ENCODE measurements at places on chromosomes 13 and 19.
A peak's percentile ranks its signal among the peaks of the same experiment; 100 is the strongest.

DNA sequence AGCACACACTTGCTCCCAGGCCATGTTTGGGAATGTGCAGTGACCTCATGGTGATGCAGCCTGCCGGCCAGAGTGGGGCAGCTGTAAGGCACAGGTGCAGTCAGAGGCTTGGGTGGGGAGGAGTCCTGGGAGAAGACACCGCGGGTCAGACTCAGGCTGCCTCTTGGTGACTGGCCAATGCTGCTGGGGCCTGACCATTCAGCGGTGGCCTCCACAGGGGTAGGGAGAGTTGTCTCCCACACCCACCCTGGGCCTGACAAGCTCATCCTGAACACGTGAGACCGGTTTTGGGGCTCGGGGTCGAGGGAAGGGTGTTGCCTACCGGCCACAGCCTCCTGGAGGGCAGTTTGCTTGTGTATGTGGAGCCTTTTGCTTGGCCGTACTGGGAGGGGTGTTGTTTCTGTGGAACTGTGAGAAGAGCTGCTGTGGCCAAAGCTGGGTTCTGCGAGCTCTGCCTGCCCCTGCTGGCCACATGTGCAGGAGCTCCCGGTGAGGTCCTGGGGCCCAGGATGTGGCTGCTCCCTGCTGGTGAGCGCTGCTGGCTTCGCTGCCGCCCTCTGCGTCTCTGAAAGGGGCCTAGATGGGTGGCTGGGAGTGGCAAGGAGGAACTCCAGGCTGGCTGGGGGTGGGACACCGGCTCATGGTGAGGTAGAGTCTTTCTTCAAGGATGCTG is 22.1 kb downstream of the UPF1 start:
- DNase-seq = no peak

DNA sequence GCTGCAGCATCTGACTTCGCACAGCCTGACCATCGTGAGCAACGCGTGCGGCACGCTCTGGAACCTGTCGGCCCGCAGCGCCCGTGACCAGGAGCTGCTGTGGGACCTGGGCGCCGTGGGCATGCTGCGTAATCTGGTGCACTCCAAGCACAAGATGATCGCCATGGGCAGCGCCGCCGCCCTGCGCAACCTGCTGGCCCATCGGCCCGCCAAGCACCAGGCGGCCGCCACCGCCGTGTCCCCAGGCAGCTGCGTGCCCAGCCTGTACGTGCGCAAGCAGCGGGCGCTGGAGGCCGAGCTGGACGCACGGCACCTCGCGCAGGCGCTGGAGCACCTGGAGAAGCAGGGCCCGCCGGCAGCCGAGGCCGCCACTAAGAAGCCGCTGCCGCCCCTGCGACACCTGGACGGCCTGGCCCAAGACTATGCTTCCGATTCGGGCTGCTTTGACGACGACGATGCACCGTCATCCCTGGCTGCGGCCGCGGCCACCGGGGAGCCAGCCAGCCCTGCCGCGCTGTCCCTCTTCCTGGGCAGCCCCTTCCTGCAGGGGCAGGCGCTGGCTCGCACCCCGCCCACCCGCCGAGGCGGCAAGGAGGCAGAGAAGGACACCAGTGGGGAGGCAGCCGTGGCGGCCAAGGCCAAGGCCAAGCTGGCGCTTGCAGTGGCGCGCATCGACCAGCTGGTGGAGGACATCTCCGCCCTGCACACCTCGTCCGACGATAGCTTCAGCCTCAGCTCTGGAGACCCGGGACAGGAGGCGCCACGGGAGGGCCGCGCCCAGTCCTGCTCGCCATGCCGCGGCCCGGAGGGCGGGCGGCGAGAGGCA is 13.6 kb downstream of the C19orf25 start:
- DNase-seq = no peak

DNA sequence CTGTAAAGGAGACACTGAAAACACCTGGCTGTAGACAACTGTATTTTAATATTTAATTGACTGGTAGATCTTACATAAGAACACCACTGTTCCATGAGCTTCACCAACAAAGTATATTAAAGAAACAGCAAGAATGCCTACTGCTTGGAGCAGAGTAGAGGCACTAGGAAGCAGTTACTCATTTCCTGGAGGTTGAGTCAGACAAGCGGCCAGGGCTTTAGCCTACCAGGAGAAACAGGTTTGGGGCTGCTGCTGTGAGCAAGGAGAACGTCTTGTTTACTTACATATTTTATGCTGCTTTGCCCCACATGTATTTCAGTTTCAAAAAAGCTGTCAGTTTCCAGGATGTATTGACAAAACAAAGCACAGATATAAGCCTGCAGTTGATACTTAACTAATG is 33.4 kb downstream of the ALG5 start:
- no peak for DNase-seq

- no peak for DNase-seq
Observed at GRCh38 chr13:113842336-113843062, 21.4 kb downstream of the GAS6 start.

GRCh38 chr13:109126178-109126577 is 496.8 kb downstream of the MYO16 start:
- DNase-seq = no peak

DNA sequence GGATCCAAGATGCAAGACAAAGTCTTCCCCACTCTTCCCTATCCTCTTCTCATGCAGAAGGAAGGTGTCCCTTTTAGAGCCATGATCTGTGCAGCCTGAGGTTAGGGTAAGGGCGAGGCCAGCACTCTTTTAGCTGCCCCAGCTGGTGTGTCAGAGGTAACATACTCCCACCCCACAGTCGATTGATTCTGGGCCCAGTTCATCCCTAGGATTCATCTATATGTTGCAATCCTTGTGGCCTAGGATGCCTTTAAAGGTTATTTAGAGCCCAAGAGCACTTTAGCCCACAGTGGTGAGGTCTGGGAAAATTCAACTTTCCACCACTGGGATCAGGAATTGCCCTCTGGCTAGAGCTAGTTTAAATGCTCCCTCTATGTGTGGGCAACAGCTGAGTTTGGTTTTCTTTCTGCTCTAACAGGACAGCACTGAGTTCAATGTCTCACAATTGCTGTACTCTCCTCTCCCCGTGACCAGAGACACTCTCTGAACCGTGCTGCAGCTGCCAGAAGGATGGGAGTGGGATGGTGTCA is 201.3 kb upstream of the SERP2 start:
- no peak for DNase-seq

GRCh38 chr13:85525411-85525810 is 273.8 kb downstream of the SLITRK6 start:
- no peak for DNase-seq

DNA sequence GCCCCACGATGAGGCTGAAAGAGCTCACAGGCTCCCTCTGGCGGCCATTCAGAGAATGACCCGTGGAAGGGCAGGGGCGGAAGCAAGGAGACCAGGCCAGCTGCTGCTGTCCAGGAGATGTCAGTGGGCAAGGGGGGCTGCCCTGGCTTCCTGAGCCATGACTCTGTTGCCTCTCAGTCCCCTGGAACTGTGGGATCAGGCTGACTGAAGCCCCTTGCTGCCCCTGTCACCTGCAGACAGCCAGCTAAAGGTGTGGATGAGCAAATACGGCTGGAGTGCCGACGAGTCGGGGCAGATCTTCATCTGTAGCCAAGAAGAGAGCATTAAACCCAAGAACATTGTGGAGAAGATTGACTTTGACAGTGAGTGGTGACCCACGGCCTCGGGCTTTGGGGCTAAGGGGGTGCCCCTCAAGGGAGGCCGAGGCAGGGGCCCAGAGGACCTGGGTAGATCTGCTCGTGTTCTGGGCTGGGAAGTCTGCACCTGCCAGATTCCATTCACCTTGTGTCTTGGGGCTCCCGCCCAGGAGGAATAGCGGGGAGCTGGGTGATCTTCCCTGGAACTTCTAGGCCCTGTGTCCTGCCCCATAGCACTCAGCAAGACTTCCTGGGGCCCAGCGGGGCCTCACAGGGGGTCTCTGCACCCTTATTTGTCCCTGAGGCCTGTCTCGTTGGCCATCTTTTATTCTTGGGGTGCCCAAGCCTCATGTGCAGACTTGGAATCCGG is 12.5 kb upstream of the ACTN4 start:
- DNase-seq = no peak

- DNase-seq = peak; percentile 80
Observed at GRCh38 chr13:49444524-49445395, 686 bp downstream of the SETDB2 start.

GRCh38 chr13:50250401-50250800 is 235.2 kb downstream of the KCNRG start:
- DNase-seq = no peak

DNA sequence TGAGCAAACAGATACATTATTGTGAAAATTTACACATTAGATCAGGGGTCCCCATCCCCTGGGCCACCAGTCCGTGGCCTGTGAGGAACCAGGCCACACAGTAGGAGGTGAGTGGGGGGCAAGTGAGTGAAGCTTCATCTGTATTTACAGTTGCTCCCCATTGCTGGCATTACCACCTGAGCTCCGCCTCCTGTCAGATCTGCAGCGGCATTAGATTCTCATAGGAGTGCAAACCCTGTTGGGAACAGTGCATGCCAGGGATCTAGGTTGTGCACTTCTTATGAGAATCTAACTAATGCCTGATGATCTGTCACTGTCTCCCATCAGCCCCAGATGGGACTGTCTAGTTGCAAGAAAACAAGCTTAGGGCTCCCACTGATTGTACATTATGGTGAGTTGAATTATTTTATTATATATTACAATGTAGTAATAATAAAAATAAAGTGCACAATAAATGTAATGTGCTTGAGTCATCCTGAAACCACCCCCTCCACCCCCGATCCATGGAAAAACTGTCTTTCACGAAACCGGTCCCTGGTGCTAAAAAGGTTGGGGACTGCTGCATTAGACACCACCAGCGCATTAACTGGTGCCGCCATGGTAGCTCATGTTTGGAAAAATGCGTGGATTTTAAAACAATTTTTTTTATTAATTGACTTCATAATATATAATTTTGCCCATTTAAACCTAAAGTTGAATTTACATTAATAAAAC is 51.7 kb downstream of the DGKH start:
- no peak for DNase-seq

DNA sequence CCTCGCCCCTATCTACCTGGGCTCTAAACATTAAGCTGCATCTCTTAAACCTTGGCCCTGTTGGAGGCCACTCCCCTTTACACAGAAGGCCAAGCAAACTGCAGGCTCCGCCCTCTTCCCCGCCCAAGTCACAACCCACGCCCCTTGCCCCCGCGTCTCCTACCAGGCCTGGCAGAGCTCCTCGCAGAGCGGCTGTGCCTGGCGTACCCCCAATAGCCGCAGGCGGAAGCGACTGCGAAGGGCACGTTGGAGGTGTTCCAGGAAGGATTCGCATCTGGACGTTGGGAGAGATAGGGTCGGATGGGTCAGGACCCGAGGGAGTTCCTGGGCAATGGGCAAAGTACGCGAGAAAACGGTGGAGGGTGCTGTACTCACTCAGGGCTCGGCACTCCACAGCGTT is 5.9 kb downstream of the RTBDN start:
- DNase-seq = peak; percentile 63

- DNase-seq = no peak
Observed at GRCh38 chr13:81406639-81407292, 1065.8 kb upstream of the SPRY2 start.

DNA sequence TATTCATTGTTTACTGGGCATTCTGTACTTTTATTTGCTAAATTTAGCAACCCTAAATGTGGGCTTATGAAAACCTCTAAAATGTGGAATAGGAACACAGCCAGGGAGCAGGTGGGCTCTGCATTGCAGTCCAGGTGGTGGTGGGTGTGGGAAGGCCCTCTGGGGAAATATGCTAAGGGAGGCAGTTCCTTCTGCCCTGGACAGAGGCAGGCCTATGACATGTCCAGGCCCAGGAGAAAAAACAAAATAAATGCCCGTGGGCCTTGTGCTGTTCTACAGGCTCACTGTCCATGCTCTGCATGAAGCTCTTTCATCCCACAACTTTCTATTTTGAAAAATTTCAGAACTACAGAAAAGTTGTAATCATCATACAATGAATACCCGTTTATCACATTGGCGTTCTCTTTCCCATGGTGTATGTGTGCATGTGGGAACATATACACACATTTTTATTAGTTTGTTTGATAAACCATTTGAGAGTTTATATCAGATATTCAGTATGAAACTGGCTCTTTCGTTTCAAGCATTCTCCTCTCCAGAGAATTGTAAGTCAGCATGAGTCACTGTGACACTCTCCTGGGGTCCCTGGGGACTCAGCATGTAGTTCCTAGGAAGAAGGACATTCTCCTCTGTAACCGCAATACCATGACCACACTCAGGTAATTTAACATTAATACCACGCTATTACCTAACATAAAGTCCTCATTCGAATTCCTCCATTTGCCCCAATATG is 505.3 kb downstream of the COG6 start:
- no peak for DNase-seq

DNA sequence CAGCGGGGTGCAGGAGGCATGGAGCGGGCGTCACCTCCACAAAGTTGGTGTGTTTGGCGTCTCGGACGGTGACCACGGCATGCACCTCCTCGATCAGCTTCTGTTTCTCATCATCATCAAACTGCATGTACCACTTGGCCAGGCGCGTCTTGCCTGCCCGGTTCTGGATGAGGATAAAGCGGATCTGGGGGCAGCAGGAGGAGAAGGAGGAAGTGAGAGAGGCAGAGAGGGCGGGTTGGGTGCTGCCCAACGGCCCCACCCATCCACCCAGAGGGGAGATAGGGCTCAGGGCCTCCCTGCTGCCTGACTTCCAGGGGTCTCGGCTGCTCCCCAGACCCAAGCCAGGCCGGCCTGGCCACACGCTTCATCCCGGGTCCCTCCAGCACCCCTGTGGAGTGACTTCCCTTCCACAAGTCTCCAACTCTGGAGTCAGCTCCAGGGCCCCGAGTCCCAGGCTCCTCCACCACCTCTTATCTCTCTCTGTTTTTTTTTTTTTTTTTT is 4.6 kb downstream of the AP2S1 start:
- no peak for DNase-seq

DNA sequence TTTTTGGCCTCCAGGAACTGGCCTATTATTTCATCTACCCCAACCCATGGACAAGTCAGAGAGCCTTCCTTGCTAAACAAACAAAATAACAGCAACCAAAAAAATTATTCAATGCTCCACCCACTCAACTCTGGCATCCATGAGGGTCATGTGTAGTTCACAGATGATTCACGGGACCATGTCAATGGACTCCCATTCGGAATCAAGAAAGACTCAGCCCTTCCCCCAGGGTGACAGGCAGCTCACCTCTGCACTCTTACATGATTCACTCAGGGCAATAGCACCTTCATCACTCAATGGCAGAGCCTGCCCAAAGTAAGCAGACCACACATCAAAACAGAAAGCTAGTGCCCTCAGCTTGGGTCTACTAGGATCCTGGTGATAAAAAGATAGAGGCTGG is 14.3 kb upstream of the SCEL start:
- peak; percentile 44 for DNase-seq

- DNase-seq = no peak
Observed at GRCh38 chr13:112700291-112701060, 10.6 kb downstream of the ATP11A start.

Measured in SW480 (cell line).